Stimulated activated CD8-positive, alpha-beta memory T cell treated with anti-CD3 and anti-CD28 coated beads, Interleukin-15, amount 100 ng/mL, for 4 hours (primary cell): ENCODE measurements at places on chromosomes 4 and X.

GRCh38 chrX:44480591-44480990 is 62.1 kb downstream of the FUNDC1 start:
- no peak for DNase-seq

DNA sequence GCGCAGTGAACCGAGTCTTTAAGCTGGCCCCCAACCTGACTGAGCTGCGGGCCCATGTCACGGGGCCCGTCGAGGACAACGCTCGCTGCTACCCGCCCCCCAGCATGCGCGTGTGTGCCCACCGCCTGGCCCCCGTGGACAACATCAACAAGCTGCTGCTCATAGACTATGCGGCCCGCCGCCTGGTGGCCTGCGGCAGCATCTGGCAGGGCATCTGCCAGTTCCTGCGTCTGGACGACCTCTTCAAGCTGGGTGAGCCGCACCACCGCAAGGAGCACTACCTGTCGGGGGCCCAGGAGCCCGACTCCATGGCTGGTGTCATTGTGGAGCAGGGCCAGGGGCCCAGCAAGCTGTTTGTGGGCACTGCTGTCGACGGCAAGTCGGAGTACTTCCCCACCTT is 2.2 kb downstream of the PLXNA3 start:
- no peak for DNase-seq

- DNase-seq = no peak
Measured at GRCh38 chrX:24117258-24117657, 32.3 kb upstream of the ZFX start.

- no peak for DNase-seq
Measured at GRCh38 chr4:119739796-119740195, 111.2 kb upstream of the PDE5A start.

DNA sequence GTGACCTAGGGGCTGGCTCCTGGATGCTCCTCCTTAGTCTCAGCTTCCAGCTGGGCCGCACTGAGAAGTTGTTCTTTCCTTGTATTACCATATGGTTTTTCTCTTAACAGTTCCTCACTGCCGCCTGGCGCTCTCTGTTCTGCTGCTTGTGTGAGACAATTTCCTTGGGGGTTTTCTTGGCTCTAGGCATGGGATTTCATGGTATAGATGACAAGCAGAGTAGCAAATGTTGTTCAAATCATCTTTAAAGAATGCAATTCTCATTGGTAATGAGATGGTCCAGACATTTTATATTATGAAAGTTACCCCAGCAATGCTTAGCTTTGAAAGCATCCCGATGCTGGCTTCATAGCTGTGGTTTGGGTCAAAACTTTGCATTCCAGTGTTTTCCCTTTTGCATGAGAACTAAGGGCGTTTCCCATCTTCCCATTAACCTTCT is 37.6 kb downstream of the SEPTIN11 start:
- DNase-seq = no peak

DNA sequence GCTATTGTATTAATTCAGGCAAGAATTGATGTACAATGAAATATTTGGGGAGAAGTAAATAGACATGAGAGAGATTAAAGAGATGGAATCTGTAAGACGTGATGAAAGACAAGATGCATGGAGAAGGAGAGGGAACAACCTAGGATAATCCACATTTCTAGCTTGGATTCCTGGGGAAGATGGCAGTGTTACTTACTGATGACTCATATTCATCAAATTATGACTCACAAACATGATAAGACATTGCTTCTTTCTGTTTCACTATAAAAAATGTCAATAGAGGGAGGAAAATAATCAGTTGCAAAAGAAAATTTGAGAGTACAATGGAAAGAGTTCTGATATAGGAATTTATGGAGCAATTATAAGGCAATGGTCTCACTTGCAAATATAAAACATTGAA is 104.1 kb upstream of the BMP3 start:
- no peak for DNase-seq

DNA sequence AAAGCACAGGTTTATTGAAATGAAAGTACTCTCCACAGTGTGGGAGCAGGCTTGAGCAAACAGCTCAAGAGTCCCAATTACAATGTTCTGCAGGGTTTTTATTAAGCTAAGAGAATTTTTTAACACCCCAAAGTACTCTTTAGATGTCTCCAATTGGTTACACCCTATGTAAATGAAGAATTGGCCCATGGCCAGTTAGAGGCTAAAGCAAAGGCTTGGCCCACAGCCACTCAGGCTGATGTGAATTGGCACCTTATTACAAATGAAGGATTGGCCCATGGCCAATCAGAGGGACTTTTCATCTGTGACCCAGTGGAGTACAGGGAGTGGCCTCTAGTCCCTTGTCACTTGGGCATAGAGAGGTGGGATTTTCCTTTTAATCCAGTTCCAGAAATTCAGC is 30.1 kb upstream of the IQCM start:
- no peak for DNase-seq

- no peak for DNase-seq
Measured at GRCh38 chr4:25043548-25043947, 12.8 kb upstream of the LGI2 start.

- DNase-seq = no peak
Measured at GRCh38 chrX:129846716-129847115, 3.0 kb upstream of the ZDHHC9 start.

GRCh38 chrX:140439476-140439875 is 65.4 kb downstream of the SOX3 start:
- DNase-seq = no peak
